ENCODE measurements at places on chromosomes 13 and 19.

DNA sequence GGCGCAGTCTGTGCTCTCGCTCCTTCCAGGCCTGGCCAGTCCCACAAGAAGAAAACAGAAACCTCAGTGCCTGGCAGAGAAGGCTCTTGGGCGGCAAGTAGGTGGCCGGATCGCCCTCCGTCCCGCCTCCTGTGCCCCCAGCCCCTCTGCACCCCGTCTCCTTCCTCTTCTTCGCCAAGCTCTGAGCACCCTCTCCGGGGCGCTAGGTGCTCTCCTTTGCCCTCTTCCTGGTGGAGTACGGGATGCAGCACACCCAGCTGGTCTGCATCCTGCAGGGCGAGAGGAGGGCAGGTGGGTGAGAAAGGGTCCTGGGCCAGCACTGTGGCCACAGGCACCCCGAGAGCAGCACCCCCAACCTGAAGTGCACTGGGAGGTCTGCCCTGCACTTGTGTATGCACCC is 17.3 kb downstream of the C13orf46 start:
- DNase-seq, result no peak

DNA sequence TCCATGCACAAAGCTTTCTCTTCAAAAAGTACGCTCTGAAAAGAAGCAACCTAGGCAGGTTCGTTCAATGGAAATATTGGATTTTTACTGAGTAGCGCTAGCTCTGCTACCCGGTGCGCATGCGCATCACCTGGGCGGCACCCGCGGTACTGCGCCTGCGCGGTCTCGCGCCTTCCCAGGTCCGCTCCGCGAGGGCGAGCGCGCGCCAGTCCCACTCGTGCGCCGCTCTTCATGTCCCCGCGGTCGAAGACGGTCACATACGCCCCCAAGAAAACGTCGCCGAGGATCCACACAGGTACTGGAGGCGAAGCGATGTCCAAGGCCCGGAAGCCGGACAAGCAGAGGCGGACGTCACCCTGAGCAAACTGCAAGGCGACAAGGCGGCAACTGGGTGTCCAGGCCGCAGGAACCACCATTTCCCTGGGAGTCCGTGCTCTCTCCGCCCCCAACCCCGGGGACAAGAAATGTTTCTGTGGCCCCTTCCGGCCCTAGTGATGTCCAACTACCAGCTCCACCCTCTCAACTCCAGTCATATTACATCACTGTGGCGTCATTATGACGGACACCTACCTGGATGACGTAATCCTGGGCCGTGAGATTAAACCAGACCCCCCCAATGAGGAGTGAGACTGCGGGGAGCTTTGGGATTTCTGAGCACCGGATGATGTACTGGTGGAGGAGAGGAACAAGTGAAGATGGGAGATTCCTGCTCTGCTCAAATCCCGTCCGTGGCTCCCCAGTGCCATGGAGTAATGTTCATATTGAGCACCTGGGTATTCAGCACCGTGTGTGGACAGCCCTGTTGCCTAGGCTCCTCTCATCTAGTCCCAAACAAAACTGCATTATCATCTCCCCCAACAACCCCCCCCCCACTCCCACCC is 4.8 kb upstream of the KCNC3 start:
- peak; percentile 71 for DNase-seq

DNA sequence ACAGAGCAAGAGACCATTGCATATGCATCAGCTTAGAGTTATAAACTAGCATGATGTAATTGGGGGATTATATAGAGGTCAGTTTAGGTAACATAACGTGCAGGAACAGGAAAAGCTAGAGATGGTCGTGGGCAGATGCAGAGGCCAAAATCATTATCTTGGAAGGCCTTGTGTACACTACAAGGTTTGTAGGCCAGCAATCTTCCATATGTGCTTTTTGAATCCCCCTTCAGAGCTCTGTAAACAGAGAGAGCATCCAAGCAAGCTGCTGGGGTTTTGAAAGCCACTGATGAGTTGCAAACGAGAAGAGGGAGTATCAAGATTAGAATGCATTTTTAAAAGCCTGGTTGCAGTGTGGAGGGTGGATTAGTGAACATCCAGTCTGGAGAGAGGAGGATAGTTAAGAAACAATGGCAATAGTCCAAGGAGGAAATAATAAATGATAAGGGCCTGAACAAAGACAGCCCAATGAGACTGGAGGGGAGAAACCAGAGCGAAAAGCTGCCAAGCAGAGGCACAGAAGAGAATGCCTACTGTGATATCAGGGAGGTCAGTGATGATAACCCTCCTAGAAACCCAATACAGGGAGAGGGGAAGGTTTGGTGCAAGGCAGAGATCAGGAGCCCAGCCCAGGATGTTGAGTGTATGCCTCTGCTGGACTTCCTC is 109.6 kb downstream of the ZAR1L start:
- DNase-seq, result no peak

DNA sequence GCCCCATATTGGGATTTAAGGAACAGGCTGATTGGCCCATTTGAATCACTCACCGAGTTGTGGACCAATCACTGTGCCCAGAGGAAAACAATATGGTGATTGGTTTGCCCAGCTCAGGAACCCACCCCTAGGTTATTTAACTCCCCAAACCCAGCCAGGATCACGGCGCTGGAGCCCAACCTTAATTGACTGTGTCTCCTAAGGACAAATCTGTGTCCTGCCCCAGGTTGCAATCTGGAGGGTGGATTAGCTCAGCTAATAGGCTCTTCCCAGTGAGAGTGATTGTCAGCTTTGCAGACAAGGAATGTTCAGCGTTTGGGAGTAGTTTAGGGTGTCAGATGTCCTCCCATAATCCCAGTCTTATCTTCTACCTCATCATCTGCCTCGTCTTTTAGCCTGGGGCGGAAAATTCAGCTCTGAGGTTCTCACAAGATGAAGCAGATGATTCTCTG is 3.5 kb upstream of the ZNF358 start:
- DNase-seq, result no peak

- no peak for DNase-seq
Observed at GRCh38 chr13:42101821-42102585, 53.6 kb downstream of the DGKH start.

GRCh38 chr13:46140044-46140443 is 35.2 kb upstream of the CPB2 start:
- DNase-seq, result no peak

- peak; percentile 39 for DNase-seq
Observed at GRCh38 chr13:21670006-21670882, 629 bp upstream of the FGF9 start.

GRCh38 chr13:66225072-66225471 is 1005.1 kb downstream of the PCDH9 start:
- no peak for DNase-seq

DNA sequence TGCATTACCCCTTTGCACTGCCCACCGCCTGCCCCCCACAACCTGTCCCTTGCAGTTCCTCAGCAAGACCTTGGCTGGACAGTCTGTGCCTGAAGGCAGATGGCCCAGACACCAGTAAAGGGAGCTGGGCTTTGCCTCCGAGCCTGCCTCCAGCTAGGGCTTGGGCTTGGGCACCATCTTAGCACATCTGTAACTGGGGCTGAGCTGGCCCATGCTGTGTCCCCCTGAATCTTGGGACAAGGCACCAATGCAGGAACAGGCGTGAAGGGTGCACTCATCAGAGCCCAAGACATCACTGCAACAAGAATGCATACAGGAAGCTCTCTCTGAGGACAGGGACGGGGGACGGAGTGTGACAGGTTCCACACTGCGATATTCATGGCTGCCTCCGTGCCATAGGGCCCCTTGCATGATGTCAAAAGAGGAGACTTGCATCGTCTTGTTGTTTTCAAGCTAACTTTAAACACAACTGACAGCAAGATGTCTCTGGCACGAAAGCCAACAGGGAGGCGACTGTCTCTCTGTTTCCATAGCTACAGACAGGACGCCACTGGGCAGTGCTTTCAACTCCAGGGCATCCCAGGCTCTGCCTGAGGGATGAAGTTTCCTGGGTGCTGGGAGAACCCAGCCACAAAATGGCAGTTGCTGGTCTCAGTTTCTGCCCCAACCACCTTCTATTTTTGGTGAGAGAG is 8.7 kb upstream of the CHST8 start:
- DNase-seq, result no peak

DNA sequence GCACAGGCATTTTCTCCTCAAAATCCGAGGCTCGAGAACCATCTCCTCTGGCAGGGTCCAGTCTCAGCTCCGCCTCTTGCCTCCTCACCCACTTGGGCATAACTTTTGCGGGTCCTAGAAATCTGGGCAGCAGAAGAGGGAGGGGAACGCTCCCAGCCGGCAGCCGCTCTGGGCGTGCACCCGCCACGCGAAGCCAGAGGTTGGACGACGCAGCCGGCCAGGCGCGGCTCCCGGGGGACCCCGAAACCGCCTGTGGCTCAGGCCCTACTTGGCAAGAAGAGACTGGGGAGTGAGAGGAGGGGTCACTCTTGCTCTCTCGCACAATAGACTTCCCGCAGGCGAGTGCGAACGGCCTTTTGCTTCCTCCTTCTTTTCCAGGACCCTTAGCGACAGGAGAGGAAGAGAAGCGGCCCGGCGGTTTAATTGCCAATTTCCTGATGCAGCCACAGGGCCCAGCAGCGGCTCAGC is 6.0 kb upstream of the SOX1 start:
- no peak for DNase-seq

DNA sequence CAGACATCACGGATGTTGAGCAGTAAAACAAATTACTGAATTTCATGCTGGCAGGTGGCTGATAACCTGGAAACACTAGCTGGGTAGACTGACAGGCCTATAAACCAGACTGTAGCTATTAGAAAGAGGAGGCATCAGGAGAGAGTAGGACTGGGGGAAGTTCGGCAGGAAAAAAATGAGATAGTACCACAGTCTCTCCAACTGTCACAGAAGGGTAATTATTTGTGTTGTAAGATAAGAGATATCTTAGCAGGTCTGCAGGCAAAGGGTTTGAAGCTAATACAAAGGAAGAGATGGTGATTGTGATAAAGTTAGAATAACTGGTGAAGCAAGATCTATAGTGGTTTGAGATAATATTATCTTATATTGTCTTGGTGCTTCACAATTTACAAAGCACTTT is 41.7 kb downstream of the MIPEP start:
- no peak for DNase-seq

GRCh38 chr19:38974624-38975213 is 823 bp downstream of the FBXO17 start:
- DNase-seq, result no peak

GRCh38 chr13:111957913-111958450 is 109.0 kb upstream of the SOX1 start:
- no peak for DNase-seq

- DNase-seq, result peak; percentile 85
Observed at GRCh38 chr19:39406656-39407409, at the start of gene ZFP36. Gene ZFP36 (plus strand): TSS chr19:39406847. CDS start chr19:39406905, 58 bp downstream.

- DNase-seq, result no peak
Observed at GRCh38 chr19:41929536-41930071, 1.4 kb upstream of the ERFL start.

DNA sequence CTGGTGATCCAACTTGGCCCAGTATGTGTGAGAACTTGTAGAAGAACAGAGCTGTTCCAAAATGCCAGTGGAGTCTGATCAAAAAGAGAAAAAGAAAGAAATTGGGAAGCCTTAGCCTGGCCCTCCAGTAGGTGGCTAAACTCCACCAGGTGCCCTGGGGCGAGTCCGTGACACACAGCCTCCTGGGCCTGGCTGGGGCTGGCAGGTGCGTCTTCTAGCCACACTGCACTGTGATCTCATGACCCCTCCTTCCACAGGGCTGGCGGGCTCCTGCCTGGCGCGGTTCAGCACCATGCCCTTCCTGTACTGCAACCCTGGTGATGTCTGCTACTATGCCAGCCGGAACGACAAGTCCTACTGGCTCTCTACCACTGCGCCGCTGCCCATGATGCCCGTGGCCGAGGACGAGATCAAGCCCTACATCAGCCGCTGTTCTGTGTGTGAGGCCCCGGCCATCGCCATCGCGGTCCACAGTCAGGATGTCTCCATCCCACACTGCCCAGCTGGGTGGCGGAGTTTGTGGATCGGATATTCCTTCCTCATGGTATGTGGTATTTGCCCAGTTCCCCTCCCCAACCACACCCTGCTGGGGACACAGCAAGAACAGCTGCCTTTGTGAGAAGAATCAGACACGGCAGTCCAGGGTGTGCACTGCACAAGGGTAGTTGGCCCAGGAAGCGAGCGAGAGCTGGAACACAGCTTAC is 53.7 kb downstream of the RAB20 start:
- DNase-seq, result no peak

- no peak for DNase-seq
Observed at GRCh38 chr19:54107876-54108490, 5.3 kb downstream of the NDUFA3 start.

- no peak for DNase-seq
Observed at GRCh38 chr19:35357867-35358573, at the start of gene FFAR3. Gene FFAR3 (plus strand): TSS chr19:35358460. CDS start chr19:35358891, 431 bp downstream.

GRCh38 chr13:48750588-48751383 is 97.1 kb downstream of the CYSLTR2 start:
- DNase-seq, result no peak

- no peak for DNase-seq
Observed at GRCh38 chr19:33630880-33631608, 9.3 kb downstream of the CHST8 start.

GRCh38 chr13:35830850-35831450 is 300.2 kb downstream of the DCLK1 start:
- no peak for DNase-seq

GRCh38 chr13:33577007-33577406 is 240.9 kb upstream of the RFC3 start:
- no peak for DNase-seq

- no peak for DNase-seq
Observed at GRCh38 chr13:111278743-111279652, 41.4 kb upstream of the TEX29 start.

DNA sequence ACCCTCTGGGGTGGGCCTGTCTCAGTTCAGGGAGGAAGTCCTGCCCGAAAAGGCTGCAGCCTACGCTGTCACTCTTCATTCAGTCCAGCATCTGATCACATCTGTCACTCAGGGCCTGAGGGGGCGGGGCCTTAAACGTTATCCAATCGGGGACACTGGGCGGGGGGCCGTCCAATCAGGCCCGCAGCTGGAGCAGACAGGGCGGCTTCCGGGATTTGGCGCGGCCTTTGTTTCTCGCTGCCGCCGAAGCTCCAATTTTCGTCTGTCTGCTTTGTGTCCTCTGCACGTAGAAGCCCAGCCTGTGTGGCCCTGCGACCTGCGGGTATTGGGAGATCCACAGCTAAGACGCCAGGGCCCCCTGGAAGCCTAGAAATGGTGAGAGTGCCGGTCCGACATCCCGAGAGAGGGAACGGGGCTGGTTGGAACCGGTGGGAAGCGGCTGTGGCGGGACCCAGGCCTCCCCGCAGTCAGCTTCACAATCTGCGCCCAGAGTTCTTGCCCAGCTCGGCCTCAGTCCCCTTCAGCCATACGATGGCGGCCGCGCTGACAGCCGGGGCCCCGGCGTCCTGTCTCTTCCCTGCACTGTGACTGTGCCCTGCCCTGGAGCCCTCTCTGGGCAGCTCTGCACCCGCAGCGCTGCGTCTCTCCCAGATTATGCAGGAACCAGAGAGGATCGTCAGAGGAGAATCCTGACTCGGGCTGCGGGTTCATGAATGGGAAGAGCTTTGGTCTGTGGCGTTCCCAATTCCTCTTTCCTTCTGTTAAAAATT is at the start of gene ZNF730:
TSS of gene ZNF730 (plus strand) at position 224 of the 770 bp plus-strand sequence. CDS start at position 373, 149 bp downstream.
- peak; percentile 25 for DNase-seq

GRCh38 chr13:28704282-28704681 is 14.5 kb downstream of the SLC46A3 start:
- DNase-seq, result no peak

DNA sequence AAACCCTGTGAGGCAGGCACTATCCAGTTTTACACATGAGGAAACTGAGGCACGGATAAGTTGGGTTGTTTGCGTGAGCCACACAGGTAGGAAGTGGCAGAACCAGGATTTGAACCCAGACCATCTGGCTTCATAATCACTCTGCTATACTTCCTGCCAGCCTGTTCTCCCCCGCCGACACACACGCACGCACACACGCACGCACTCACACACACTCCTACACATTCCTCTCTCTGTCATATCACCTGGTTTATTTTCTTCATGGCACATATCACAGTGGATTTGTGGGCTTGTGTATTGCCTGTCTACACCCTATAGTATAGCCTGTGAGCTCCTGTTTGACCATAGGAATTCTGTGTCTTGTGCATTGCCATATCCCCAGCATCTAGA is 140.0 kb downstream of the SIPA1L3 start:
- DNase-seq, result no peak

Data from T follicular helper cell (primary cell).